ENCODE measurements at places on chromosomes 4 and X. TPM values are rescaled to one million over a fixed set of nuclear protein-coding genes. Genes with fewer than 3 reads are reported as not detected.

DNA sequence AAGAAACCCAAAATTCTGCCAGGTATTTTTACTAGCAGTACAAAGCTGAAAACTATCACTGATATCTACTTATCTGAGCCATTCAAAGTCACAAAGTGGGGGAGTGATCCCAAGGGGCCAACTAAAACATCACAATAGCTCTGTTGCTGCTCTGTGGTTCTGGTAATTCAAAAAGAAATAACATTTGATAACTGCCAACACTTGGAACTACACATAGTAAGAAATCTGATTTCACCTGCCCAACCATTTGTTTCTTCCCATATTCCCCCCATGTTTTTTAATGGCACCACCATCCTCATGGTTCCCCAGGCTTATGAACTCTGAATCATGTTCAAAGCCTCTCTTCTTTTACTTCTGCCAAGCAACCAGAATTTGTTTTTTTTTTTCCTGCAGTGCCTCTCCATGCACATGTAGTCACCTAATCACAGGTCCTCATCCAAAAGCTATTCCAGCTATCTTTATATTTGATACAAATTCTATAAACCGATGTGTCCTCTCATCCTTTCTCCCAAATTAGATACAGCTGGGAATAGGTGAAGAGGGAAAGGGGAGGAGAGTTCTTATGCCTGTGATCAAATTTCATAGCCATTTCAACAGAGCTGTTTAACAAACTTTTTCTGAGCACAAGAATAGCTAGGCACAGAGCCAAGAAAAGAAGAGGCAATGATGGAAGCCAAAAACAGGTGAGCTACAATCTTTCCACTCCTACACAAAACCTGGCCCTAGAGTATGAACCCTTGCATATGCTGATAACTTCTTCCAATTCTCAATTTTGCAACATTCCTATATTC is 7.7 kb downstream of the AMMECR1 start:
- no peaks in the 10 kb centered on the region for H3K36me3 ChIP-seq
- H3K4me1 ChIP-seq: no peaks in the 10 kb centered on the region
- no peak for DNase-seq
- no peaks in the 10 kb centered on the region for H3K27me3 ChIP-seq
- H3K27ac ChIP-seq: no peak overlapping the region

- no peak for DNase-seq
- no peaks in the 10 kb centered on the region for H3K27me3 ChIP-seq
- H3K27ac ChIP-seq: no peak overlapping the region
- H3K4me1 ChIP-seq: no peaks in the 10 kb centered on the region
- no peaks in the 10 kb centered on the region for H3K36me3 ChIP-seq
Observed at GRCh38 chr4:59936566-59936965, 1263.6 kb upstream of the ADGRL3 start.

- H3K4me1 ChIP-seq: no peaks in the 10 kb centered on the region
- DNase-seq: no peak
- H3K4me3 ChIP-seq: no peak overlapping the region
- no peak overlapping the region for H3K27ac ChIP-seq
- no peaks in the 10 kb centered on the region for H3K36me3 ChIP-seq
Observed at GRCh38 chrX:15033917-15034316, 160.7 kb downstream of the MOSPD2 start.

- no peak for DNase-seq
- H3K4me1 ChIP-seq: no peaks in the 10 kb centered on the region
- H3K4me3 ChIP-seq: no peak overlapping the region
- H3K27ac ChIP-seq: no peak overlapping the region
- no peaks in the 10 kb centered on the region for H3K27me3 ChIP-seq
Observed at GRCh38 chr4:47538111-47538824, 53.2 kb downstream of the ATP10D start.

GRCh38 chr4:121057466-121057922 is 14.8 kb downstream of the NDNF start:
- H3K27ac ChIP-seq: peak overlapping the region; percentile 37
- H3K4me3 ChIP-seq: no peak overlapping the region
- H3K4me1 ChIP-seq: peaks cover 45% of the 10 kb centered on the region
- H3K27me3 ChIP-seq: no peaks in the 10 kb centered on the region
- no peak for DNase-seq

Gene AMTN
- not detected for total RNA-seq

DNA sequence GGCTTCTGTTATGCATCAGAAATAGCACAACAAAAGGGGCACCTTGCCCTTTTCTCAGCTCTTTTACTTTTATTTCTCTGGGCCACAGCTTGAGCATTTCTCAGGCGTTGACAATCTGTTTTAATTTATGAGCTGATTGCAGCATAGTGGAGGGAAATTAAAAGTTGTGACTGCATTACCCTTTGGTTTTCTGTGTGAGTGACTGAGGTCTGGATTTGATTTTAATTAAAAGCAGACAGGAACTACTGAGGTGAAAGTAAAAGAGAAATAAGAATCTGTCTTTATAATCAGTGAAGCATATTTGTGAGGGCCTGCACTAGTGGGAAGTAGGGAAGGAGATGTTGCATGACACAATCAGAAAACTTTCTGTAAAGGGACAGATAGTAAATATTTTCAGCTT is 43.4 kb upstream of the GEMIN8 start:
- no peak overlapping the region for H3K4me3 ChIP-seq
- no peaks in the 10 kb centered on the region for H3K4me1 ChIP-seq
- H3K27ac ChIP-seq: no peak overlapping the region
- H3K36me3 ChIP-seq: no peaks in the 10 kb centered on the region
- H3K27me3 ChIP-seq: no peaks in the 10 kb centered on the region

Gene CCDC120
- 9.5 TPM for total RNA-seq

Gene ERCC6L
- total RNA-seq: 0.24 TPM

DNA sequence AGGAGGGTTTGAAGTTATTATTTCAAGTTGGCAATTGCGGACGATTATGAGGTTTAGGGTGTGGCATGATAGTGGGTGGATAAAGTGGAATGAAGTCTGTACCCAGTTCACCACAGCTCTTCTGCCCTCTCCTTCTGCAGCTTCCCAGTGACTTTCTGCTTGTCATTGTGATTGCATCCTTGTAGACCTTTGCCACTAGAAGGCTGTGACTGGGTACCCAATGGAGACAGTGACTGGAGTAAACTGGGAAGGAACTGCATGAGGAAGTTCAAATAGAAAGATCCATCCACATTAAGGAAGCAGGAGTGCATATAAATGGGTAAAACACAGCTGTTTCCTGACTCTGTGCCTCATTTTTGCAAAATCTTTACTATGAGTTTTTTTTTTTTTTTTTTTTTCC is 53.5 kb upstream of the SPANXN3 start:
- no peak overlapping the region for H3K4me3 ChIP-seq
- H3K27ac ChIP-seq: no peak overlapping the region
- H3K36me3 ChIP-seq: no peaks in the 10 kb centered on the region
- H3K27me3 ChIP-seq: no peaks in the 10 kb centered on the region
- DNase-seq: no peak

Gene DUX4
- not detected for total RNA-seq

- H3K4me3 ChIP-seq: no peak overlapping the region
- peaks cover 5% of the 10 kb centered on the region for H3K4me1 ChIP-seq
- H3K27me3 ChIP-seq: no peaks in the 10 kb centered on the region
Observed at GRCh38 chr4:26388671-26389070, 67.9 kb downstream of the RBPJ start.

Gene HPSE
- total RNA-seq: 5.5 TPM

DNA sequence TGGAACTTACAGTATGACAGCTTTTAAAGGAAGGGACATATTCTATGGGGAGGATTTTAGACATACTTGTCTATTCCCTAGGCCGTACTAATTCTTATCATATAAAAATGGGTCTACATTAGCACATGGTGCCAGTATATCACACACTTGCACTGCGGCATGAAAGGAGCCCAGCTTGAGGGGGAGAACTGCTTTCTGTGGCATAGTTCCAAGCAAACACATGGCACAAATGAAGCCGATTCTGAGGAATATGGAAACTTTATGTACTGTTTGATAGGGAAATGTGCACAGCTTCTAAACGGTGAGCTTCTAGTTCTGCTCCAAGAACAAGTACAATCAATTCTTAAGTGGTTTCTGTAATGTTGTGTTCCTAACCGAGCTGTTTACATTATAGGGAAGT is 675.6 kb upstream of the FTHL17 start:
- H3K27ac ChIP-seq: no peak overlapping the region
- no peaks in the 10 kb centered on the region for H3K27me3 ChIP-seq
- no peaks in the 10 kb centered on the region for H3K36me3 ChIP-seq
- H3K4me3 ChIP-seq: no peak overlapping the region
- no peaks in the 10 kb centered on the region for H3K4me1 ChIP-seq
- no peak for DNase-seq

Gene ABCG2
- total RNA-seq: 9.1 TPM

Gene CYLC1
- not detected for total RNA-seq

Gene TMEM31
- not detected for total RNA-seq

- DNase-seq: no peak
- H3K27me3 ChIP-seq: no peaks in the 10 kb centered on the region
- no peak overlapping the region for H3K27ac ChIP-seq
- H3K4me3 ChIP-seq: no peak overlapping the region
- no peaks in the 10 kb centered on the region for H3K4me1 ChIP-seq
- H3K36me3 ChIP-seq: peaks cover 87% of the 10 kb centered on the region
Observed at GRCh38 chr4:75786938-75787337, 62.6 kb downstream of the USO1 start.

DNA sequence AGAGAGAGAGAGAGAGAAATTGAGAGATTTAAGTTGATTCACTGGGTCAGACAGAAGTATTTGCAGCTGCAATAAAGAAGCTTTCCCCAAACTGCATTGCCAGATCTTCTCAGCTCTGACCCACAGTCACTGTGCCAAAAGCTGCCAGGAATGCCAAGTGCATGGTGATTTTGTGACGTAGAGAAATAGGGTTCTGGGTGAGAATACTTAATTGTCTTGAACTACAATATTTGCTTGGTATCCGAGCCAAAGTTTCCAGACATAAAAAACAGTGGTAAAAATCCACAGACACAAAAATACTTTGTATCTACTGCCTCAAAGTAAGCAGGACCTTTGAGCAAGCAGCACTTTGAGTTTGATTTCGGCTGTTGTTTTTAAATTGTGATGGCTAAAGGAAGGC is 331.1 kb downstream of the GRID2 start:
- no peaks in the 10 kb centered on the region for H3K36me3 ChIP-seq
- H3K4me1 ChIP-seq: no peaks in the 10 kb centered on the region

Gene DOK7
- total RNA-seq: 4.0 TPM

Gene CXCL6
- total RNA-seq: 0.50 TPM

GRCh38 chr4:23828020-23828715 is 61.7 kb downstream of the PPARGC1A start:
- no peak for DNase-seq
- no peak overlapping the region for H3K4me3 ChIP-seq
- H3K36me3 ChIP-seq: no peaks in the 10 kb centered on the region
- H3K27me3 ChIP-seq: no peaks in the 10 kb centered on the region

- peak overlapping the region; percentile 64 for H3K4me3 ChIP-seq
- no peak for DNase-seq
- H3K27me3 ChIP-seq: no peaks in the 10 kb centered on the region
- no peaks in the 10 kb centered on the region for H3K4me1 ChIP-seq
- no peaks in the 10 kb centered on the region for H3K36me3 ChIP-seq
Observed at GRCh38 chrX:103376979-103377324, 614 bp downstream of the BEX3 start.

DNA sequence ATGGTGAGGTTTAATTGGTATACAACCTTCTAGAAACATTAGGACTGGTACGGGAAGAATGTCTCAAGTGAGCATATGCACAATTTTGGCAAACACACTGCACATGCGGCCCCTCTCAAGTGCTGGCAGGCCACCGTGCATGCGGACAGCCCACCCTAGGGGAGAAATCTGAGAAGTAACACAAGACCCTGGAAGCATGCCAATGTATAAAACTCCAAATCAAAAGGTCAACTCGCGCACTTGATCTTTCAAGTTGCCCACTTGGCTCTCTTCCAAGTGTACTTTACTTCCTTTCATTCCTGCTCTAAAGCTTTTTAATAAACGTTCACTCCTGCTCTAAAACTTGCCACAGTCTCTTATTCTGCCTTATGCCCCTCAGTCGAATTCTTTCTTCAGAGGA is 488.3 kb downstream of the CFAP47 start:
- DNase-seq: no peak
- no peaks in the 10 kb centered on the region for H3K27me3 ChIP-seq
- no peaks in the 10 kb centered on the region for H3K36me3 ChIP-seq
- H3K4me3 ChIP-seq: no peak overlapping the region

- no peak for DNase-seq
- no peaks in the 10 kb centered on the region for H3K4me1 ChIP-seq
- H3K27me3 ChIP-seq: no peaks in the 10 kb centered on the region
- no peak overlapping the region for H3K27ac ChIP-seq
- H3K36me3 ChIP-seq: no peaks in the 10 kb centered on the region
- H3K4me3 ChIP-seq: no peak overlapping the region
Observed at GRCh38 chrX:132592880-132593279, 104.0 kb upstream of the MBNL3 start.

DNA sequence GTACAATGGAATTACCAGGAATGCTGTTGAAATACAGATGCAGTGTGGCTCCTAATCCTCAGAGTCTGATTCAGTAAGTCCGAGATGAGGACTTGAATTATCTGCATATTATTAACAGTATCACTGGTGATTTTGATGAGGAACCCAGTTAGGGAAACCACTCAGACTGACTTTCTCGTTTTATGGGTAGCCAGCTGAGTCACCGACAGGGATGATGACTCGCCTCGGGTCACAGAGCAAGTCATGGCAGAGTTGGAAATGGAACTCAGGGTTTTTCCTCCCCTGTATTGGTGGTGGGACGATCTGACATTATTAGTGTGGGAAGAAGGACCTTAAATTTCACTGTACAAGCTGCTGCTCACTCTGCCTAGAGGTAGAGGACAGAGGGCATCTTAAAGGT is 51.3 kb downstream of the RTL9 start:
- no peaks in the 10 kb centered on the region for H3K4me1 ChIP-seq
- no peak overlapping the region for H3K4me3 ChIP-seq
- no peaks in the 10 kb centered on the region for H3K27me3 ChIP-seq
- no peak overlapping the region for H3K27ac ChIP-seq

- H3K27ac ChIP-seq: no peak overlapping the region
- no peaks in the 10 kb centered on the region for H3K4me1 ChIP-seq
- no peaks in the 10 kb centered on the region for H3K27me3 ChIP-seq
- no peak overlapping the region for H3K4me3 ChIP-seq
- DNase-seq: no peak
Observed at GRCh38 chrX:14832586-14832985, 40.3 kb downstream of the FANCB start.

DNA sequence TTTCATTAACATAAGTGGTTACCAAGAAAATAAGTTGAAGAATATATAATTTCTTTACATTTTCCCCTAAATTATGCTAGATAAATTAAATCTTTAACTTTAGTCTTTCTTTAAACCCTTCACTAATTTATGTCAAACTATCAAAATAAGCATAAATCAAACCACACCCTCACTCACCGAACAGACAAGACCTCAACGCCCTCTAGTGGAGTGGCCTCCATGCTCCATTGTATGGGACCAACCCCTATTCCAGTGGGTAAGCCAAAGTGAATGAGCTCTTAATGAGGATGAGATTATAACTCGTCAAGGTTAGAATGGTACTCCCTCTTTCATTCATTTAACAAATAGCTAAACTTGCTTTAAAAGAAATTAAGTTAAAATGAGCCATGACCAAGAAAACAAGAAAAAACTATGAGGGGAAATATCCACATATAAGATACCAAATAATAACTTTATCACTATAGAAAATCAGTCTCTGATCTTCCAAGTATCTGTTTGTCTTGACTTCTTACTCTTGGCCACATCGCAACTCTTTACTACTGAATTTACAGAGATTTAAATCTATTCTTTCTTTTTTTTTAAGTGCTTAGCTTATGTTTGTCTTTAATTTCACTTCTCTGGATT is 15.6 kb upstream of the BBS12 start:
- H3K36me3 ChIP-seq: no peaks in the 10 kb centered on the region
- DNase-seq: peak; percentile 67
- no peaks in the 10 kb centered on the region for H3K27me3 ChIP-seq
- no peaks in the 10 kb centered on the region for H3K4me1 ChIP-seq
